ENCODE measurements at places on chromosomes 5 and 9.

DNA sequence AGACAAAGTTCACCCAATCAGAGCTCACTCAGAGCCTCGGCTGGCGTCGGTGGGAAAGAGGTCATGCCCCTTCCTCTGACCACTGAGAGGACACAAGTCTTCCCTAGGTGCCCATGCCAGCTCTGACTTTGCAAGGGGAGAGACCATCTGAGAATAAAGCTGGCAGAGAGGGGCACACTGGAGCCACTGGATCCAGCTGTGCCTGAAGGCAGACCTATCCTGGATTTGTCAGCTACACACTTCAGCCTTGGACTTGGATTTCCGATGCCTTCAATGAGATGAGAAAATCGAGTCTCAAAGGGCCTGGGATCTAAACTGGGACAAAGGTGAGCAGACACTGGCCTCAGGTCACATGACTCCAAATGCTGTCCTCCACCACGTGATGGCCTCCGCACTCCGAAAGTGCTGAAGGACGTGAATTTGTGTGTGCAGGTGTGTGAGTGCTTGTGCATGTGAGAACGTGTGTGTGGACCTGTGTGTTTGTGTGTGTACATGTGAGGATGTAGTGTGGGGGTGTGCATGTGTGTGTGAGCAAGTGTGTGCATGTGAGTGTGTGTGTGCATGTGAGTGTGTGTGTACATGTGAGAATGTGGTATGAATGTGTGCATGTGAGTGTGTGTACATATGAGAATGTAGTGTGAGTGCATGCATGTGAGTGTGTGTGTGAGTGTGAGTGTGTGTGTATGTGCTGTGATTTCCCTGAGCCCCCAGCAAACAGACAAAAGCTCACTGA, 37.9 kb downstream of the BARX1 start:
- no peak for DNase-seq

GRCh38 chr9:91515074-91515687, 91.5 kb upstream of the NFIL3 start:
- DNase-seq = no peak

DNA sequence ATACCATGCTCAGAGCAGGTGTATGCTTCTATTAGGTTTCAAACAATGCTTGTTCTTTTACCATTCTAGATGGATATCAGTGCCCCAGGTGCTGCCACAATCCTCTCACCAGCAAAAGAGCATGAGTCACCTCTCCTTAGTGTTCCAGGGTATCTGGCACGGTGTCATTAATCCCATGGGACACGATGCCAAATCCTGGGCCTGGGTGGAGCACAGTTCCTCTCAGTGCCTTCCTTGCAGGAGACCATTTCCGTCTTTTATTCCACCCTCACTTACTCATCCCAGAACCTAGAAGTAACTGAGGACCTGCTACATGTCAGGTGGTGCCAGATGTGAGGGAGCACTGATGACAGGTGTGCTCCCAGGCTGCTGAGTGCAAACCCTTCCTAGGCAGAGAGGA, 1.3 kb upstream of the OR13J1 start:
- DNase-seq = no peak

- no peak for DNase-seq
Measured at GRCh38 chr9:127516835-127517607, 65.7 kb downstream of the LRSAM1 start.

DNA sequence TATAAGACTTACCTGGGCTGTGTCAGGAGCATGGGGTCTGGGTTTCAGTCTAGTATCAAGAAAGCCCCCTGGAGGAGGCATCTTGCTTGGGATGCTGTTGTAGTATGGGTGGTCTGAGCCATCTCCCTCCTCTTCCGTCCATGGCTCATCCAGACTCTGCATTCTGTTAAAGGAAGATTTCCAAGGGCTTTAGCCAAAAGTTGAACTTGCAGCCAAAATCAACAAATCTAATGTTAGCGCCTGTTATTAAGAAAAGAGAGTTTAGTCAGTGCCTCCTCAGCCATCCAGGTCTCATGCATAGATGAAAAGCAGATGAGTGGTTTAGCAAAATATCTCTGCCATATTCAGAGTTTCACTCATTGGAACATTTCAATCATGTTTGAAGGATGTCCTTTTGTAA, 55.6 kb downstream of the S1PR3 start:
- DNase-seq = no peak

DNA sequence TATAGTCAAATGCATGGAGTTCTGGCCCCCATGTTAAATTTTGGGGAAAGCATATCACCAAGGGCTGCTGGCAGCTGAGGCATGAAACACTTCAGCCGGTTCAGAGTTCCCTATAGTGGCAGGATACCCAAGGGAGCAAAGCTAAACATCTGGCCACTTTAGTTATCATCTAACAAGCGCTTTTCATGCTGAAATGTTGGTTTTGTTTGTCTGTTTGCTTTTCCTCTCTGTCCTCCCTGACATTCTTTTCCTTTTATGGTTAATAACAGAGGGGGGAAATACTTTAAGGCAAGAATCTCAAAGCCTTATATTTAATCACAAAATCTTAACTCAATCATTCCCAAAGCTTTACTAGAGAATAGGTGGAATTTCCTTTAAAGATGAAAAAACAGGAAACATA, 11.9 kb downstream of the APBA1 start:
- DNase-seq = no peak

Measured in activated T-cell treated with anti-CD3 and anti-CD28 coated beads for 24 hours (primary cell).